ENCODE measurements at places on chromosomes 3 and 15. TPM values are rescaled to one million over a fixed set of nuclear protein-coding genes. Genes with fewer than 3 reads are reported as not detected.

Gene GOLGA8J
- total RNA-seq: not detected

Gene CLEC3B
- total RNA-seq: 332 TPM

Gene ITIH3
- total RNA-seq: 13.5 TPM

- no peak for DNase-seq
Observed at GRCh38 chr3:33490641-33491241, 50.5 kb upstream of the UBP1 start.

GRCh38 chr3:126845920-126846715, 136.8 kb upstream of the PLXNA1 start:
- DNase-seq: no peak

GRCh38 chr15:31049682-31050615, 51.6 kb downstream of the TRPM1 start:
- DNase-seq: no peak

GRCh38 chr3:37029516-37030163, 36.3 kb downstream of the MLH1 start:
- DNase-seq: no peak

- peak; percentile 58 for DNase-seq
Observed at GRCh38 chr3:50170689-50171088, 15.6 kb downstream of the SEMA3F start.

DNA sequence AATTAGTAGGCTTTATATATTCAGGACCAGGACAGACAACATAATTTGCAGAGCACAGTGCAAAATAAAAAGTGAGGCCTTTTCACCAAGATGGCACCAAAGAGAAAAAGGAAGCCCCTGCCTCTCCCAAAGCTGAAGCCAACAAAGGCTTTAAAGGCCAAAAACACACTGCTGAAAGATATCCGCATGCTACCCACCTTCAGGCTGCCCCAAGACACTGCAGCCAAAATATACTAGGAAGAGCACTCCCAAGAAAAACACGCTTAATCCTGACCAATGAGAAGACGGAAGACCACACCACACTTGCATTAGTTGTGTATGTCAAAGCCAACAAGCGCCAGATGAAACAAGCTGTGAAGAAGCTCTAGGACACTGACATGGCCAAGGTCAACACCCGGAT, 38.0 kb downstream of the PIK3CB start:
- no peak for DNase-seq

GRCh38 chr3:89300981-89301380, 193.6 kb downstream of the EPHA3 start:
- no peak for DNase-seq

DNA sequence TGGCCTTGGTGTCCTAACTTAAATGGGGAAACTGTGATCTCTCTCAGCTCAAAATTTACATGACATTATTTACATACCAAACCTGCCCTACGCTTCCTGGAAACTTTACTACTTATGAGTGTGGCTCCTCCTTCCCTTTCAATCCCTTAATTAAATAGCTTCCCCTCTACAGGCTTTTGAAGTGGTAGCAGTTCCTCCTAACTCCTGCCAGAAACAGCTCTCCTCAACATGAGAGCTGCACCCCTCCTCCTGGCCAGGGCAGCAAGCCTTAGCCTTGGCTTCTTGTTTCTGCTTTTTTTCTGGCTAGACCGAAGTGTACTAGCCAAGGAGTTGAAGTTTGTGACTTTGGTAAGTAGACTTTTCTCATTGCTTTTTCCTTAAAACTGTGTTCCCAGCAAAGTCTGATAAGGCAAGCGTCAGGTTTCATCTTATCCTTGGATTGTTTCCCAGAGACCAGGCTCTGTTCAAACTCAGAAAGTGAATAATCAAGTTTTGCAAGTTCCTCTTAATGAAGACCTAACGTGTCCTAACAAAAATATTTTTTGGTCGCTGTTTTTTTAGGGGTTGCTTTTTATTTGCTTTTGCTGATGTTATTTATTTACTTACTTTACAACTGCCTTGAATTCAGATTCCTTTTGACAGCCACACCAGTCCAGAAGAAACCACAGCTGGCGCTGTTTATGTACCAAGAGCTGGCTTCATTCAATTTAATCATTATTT, at the start of gene ACP3:
Gene ACP3 (plus strand): TSS at position 179 of the 720 bp plus-strand sequence. CDS start 50 bp downstream, at position 229.
- DNase-seq: peak; percentile 71

DNA sequence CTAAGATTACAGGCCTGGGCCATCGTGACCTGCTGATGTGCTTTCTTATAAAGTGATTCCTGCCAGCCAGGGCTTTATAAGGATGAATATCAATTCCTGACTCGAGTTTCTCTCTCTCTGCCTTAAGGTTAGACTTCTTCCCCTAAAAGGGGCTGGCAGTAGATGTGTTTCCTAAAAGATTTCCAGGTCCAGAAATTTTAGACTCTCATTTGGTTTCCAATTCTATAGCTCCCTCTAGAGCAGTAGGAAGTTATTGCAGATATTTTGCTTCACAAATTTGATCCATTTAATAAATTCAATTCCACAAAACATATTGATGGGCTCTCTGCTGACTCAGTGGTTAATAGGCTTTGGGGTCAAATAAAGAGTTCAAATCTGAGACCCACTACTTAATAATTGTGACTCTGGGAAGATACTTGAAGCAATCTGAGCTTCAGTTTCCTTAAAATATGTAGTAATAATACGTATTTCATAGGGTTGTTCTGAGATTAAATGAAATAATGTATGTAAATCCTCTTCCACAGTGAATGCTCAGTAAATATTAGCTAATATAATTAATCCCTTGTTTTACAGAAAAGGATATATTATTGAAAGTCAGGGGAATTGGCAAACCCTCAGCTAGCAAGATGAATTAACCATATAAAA, 2.1 kb downstream of the TRIM69 start:
- DNase-seq: no peak
